ENCODE measurements at places on chromosomes 6 and 20.

GRCh38 chr20:60281295-60281694, 323.1 kb downstream of the CDH26 start:
- no peak for DNase-seq

GRCh38 chr6:376827-377640, 14.5 kb upstream of the IRF4 start:
- no peak for DNase-seq

DNA sequence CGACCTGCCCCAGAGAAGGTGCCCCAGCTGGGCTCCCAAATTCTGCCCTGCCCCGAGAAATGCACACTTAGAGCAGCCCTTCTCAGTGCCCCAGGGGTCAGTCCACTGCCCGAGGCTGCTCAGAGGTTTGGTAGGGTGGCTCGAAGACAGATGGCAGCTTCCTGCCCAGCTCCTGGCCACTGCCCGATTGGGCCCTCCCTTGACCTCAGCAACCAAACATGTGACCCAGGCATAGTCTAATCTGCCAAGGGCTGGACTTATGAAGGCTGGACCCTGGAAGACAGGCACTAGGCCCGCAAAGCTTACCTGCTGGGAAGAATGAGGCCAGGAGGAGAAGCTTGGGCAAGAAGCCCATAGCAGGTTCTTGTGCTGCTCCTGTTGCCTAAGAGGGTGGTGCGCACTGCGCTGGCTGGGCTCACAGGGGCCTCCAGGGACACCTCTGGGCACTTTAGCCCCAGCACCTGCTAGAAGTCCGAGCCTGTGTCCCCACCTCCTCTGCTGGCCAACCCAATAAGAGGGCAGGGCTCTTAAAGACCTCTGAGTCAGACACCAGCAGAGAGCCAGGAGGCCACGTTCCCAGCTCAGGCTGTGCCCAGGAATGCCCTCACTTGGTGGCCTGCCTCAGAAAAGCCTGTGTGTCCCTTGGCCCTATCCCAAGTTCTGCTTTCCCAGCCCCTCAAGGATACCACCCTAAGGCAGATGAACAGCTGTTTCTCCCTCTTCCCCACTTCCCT, 5.5 kb downstream of the SIGLEC1 start:
- DNase-seq, result no peak

GRCh38 chr20:63415647-63416391, 54.7 kb upstream of the CHRNA4 start:
- no peak for DNase-seq

- DNase-seq, result peak; percentile 85
Observed at GRCh38 chr6:4059115-4059777, 19.7 kb downstream of the FAM217A start.

DNA sequence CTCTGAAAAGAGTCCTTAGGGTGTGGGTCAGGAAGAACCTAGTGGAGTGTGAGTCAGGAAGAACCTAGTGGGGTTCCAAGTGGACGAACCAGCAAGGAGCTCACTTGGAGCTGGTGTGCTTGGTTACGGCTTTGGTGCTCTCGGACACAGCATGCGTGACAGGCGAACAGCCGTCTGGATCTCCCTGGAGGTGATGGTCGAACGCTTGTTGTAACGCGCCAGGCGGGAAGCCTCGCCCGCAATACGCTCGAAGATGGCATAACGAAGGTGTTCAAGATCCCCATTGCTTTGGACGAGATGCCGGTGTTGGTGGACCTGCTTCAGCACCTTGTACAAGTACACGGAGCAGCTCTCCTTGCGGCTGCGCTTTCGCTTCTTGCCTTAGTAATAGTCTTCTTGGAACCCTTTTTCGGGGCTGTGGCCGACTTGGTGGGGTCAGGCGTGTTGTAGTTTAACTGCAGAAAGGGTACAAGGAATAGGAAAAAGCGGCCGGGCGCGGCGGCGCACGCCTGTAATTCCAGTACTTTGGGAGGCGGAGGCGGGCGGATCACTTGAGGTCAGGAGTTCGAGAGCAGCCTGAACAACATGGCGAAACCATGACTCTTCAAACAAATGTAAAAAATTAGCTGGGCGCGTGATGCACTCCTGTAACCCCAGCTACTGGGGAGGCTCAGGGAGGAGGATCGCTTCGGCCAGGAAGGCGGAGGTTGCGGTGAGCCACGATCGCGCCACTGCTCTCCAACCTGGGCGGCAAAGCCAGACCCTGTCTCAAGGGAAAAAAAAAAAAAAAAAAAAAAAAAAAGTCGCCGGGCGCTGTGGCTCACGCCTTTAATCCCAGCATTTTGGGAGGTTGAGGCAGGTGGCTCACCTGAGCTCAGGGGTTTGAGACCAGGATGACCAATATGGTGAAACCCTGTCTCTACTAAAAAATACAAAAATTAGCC, 48.0 kb downstream of the OR2B2 start:
- DNase-seq, result no peak

- no peak for DNase-seq
Observed at GRCh38 chr6:169005166-169005565, 248.5 kb downstream of the THBS2 start.

GRCh38 chr6:131629651-131630050, 1.6 kb upstream of the MED23 start:
- no peak for DNase-seq

DNA sequence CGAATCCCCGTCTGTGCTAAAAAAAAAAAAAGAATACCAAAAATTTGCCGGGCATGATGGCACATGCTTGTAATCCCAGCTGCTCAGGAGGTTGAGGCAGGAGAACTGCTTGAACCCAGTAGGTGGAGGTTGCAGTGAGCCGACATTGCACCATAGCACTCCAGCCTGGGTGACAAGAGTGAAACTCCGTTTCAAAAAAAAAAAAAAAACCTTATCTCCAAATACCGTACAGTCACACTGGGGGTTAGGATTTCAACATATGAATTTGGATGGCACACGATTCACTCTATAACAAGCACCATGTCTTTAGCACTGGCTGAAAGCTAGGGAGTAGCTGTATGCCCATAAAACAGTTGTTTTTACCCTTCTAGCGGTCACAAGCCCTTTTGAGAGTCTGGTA, 3.8 kb downstream of the SMIM13 start:
- no peak for DNase-seq

DNA sequence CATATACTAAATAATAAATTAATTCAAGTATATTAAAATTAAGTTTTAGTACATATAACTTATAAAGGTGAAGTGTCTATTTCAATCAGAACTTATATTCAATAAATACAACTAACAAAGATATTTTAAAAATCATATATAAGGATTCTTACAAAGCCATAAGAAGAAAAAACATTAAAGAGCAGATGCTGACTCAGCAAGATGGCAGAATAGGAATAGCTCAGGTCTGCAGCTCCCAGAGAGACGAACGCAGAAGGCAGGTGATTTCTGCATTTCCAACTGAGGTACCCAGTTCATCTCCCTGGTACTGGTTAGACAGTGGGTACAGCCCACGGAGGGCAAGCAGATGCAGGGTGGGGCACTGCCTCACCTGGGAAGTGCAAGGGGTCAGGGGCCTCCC, 811.1 kb downstream of the EYS start:
- DNase-seq, result no peak

DNA sequence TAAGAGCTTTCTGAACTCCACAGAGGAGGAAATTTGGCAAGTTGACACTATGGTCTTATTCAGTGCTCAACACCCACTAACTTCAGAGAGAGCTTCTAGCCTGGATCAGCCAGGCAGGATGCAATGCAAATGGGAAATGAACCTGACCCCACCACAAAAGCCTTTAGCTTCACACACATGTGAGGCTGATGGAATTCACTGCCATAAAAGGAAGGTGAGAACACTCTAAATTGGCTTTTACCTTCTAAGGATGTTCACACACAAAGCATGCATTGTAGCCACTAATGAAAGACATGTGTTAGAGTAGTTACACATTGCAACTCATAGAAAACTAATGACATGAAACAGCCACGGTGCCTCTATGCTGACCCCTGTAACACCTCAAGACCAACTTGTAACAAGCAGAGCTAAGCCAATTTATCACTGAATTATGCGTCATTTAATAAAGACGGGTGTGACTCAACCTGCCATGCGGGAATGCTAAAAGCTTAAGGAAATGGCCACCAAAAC, 262.1 kb downstream of the HACE1 start:
- no peak for DNase-seq

DNA sequence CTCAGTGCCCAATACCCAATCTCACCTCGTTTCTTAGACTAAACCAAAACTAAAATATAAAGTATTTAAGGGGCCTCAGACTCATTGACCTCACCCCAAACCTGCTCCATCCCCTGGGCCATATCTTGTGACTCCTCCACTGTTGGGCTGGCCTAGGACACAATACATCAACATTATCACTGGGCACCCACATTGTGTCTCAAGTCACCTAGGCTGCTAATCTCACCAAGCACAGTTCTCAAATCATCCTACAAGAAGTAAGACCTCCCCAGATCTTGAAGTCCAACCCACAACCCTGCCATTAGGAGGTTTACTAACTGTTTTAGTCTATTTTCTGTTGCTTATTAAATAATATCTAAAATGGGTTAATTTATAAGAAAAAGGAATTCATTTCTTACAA, 96.2 kb downstream of the CRYBG1 start:
- no peak for DNase-seq

DNA sequence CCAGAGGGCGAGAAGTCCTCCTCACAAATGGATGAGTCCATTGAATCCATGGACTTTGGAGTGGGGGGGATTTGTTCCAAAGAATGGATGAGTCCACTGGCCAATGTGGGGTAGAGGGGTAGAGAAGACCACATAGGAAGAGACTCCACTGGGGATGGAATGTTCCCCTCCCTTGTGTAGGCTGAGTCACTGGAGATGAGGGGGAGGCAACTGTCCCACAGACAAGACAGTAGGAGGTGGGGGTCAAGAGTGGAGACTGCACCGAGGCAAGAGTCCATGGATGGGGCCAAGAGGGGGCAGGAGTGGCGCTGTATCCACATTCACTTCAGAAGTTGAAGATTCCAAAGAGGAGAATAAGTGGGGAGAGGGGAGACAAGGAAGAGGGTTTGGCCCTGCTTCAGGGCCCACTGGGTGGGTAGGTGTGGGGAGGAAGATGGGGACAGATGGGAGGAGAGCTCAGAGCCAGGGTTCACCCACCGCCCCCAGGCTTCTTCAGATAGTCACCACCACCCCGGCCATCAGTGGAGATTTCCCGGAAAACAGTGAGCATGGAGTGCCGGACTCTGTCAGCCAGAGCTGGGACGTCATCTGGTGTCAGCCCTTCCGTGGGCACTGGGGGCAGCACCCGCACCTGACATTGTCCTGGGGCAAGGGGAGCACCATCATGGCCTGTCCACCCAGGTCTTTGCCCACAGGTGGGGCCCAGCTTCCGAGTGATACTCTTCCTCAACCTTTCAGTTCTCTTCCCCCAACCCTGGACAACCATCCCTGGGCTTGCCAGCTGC, 4.6 kb downstream of the EGFL8 start:
- no peak for DNase-seq

DNA sequence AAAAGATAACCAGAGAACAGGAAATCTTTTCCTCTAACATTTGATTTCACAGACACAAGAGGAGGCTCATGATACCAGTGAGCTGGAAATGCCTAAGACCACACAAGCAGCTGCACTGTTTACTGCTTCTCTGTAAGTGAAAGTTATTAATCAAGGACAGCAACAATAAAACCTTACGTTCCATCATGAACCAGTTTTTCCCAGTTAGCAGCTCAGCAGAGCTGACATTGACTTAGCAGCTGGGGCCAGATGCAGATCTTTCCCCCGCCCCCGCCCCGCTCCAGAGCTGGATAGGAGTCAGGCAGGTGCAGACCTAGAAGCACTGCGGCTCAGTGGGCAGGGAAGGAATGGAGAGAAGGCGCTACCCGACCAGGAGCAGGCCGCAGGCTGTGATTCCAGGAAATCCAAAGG, 275.2 kb downstream of the GMDS start:
- DNase-seq, result no peak

- peak; percentile 77 for DNase-seq
Observed at GRCh38 chr6:2998998-2999617, 586 bp upstream of the NQO2 start.

GRCh38 chr20:2213401-2213800, 82.4 kb upstream of the TGM3 start:
- DNase-seq, result no peak

- no peak for DNase-seq
Observed at GRCh38 chr6:41291717-41292116, 5.2 kb upstream of the TREM1 start.

GRCh38 chr20:23517719-23518118, 26.8 kb downstream of the CST8 start:
- DNase-seq, result no peak

Measured in SW 1271 (cell line).